Mucosa of descending colon (tissue), 3 donors: ENCODE measurements at places on chromosomes 6 and 20. TPM values are rescaled to one million over a fixed set of nuclear protein-coding genes. Genes with fewer than 3 reads are reported as not detected.

FAXC gene
- 2.0 TPM for total RNA-seq

LRRN4 gene
- not detected for total RNA-seq

CFB gene
- 40.4 TPM for total RNA-seq

TAP1 gene
- 131 TPM for total RNA-seq

COL11A2 gene
- 0.27 TPM for total RNA-seq

DNA sequence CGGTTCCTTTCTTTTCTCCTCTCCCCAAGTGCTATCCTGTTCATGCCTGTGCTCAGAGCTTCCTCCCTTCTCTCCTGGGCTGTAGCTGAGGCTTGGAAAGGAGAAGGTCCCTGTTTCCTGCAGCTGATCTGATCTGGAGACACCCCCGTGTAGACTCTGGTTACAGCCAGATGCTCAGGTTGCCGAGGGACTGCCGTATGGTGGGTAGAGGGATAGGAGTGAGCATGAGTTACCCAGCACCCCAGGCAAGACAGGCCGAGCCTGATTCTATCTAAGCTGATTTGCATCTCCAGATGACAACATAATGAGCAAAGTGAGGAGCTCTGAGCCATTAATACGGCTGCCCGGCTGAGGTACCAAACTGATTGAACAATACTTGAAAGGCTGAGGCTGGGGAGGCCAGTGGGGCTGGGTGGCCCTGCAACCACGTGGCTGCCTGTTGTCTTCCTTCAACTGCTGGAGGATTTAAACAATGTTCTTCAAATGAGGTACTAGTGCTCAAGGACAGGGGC is 91.8 kb downstream of the ASXL1 start:
- DNase-seq: no peak

- DNase-seq: no peak
Measured at GRCh38 chr6:1436334-1437306, 47.2 kb downstream of the FOXF2 start.

- DNase-seq: no peak
Measured at GRCh38 chr6:153130515-153131036, 506 bp downstream of the RGS17 start.

DNA sequence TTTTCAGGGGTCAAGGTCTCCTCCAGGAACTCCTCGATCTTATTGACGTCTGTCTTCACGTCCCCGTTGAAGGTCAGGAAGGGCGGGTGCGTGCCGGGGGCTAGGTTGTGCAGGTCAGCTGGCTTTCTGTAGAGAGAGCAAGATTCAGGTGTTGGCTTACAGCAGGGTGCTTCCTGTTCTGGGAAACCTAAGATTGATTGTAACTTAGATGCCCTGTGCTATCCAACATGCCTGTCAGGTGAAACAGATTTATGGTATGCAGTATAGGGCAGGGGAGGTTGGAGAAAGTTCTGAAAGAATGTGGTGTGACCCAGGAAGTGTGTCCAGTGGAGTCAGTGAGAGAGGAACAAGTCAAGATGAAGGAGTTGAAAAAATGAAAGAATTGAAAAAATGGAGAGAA is 66.4 kb downstream of the CLIC5 start:
- no peak for DNase-seq

DNA sequence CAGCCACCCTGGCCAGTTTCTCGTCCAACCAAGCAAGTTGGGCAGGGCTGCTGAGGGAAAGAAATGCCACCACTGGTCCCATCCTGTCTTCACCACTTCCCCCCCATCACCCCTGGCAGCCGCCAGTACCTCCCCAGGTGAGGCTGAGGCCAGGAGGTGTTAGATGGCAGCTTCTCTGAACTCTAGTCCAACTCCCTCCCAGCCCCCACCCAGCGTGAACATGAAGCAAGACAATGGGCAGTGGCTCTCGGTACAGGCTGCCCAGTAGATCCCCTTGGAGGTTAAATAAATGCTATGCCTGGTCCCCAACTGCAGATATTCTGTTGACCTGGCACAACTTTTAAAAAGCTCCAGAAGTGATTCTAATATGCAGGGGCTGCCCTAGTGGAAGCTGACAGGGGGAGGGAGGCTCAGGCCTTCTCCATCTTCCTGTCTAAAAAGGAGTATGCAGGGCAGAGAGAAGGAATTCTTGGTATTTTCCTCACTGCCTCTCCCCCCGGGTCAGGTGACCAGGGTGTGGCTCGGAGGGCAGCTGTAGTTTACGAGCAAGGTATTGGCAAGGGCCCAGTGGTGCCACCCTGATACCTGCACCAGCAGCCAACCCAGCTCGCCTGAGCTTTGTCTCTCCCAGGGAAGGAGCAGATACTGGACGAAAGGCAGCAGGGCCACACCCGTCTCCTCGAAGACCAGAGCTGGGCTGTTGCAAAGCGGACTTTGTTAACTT is 25.7 kb downstream of the KCNK5 start:
- DNase-seq: peak; percentile 93

- DNase-seq: no peak
Measured at GRCh38 chr6:165663736-165664558, 906 bp upstream of the PDE10A start.

- DNase-seq: no peak
Measured at GRCh38 chr6:45076217-45076930, 251.8 kb upstream of the RUNX2 start.

GRCh38 chr6:34065466-34066217 is 80.2 kb downstream of the GRM4 start:
- no peak for DNase-seq
